NCI-H774 (cell line): ENCODE measurements at places on chromosomes 1 and 21.
A peak's percentile ranks its signal among the peaks of the same experiment; 100 is the strongest.

- peak; percentile 10 for DNase-seq
Observed at GRCh38 chr1:235739124-235739523, 89.5 kb upstream of the GNG4 start.

GRCh38 chr1:43056981-43057391 lies 98.3 kb upstream of the SLC2A1 start:
- no peak for DNase-seq

DNA sequence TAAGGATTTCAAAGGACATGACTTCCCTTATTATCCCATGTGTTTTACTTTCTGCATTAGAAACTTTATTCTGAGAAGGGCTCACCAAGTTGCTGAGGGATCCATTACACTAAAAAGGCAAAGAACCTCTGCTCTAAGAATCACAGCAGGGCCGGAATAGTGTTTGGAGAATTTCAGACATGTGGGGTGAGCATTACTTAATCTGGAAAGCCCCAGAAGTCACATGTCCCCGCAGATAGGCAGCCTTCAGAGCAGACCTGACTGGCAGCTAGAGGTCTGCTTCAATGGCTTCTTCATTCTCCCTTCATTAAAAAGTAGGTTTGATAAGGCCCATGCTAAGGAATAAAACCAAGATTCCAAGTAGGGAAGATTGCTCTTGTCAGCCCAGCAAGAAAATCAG lies 52.6 kb upstream of the RBM15 start:
- DNase-seq: no peak

DNA sequence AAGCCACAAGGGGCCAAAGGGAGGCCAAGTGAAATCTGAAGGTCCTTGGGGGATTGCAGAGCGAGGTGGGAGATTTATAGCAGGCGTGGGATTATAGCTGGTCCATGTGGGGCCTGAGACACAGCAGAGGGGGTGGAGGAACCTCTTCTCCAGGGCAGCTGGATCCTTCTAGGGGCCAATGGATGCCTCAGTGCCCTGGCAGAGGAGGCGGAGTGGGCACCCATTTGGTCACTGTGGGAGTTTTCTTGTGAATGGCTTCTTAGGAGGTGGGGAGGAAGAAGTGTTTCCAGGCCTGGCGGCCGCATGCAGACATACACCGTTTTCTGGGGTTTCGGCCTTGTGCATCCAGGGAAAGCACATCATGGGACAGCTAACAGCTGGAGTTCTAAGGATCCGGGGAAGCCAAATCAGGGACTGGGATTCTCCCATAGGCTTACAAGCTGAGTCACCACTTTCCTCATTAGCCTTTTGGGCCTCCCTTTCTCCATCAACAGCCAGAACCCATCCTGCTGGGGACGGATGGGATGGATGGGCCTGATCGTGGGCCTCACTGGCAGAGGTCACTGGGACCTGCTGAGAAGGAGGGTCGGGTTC lies 76.5 kb downstream of the RHOU start:
- no peak for DNase-seq

DNA sequence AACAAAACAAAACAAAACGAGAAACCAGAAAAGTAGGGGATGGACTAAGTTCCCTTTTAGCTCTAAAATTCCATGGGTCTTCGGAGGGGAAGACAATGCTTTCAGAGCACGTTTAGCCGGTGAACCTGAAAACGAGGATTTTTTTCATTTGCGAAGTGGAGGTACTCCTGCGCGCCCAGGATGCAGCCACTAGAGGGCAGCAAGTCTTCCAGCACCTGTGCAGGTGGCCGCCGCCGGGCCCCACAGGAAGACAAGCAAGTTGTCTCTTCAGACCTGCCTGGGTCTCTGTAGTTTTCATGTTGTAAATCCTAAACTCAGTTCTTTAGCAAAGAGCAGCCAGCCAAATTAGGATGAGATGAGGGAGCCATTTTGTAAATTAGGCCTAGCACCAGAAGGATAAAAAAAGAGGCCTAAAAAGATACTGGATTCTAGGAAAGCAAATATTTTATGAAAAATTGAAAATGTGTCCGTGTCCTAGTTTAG lies 17.7 kb upstream of the SNX27 start:
- DNase-seq: peak; percentile 70
